ENCODE measurements at places on chromosomes 2 and 18. TPM values are rescaled to one million over a fixed set of nuclear protein-coding genes. Genes with fewer than 3 reads are reported as not detected.

SLC23A3 gene
- 0.81 TPM for total RNA-seq

CHRND gene
- not detected for total RNA-seq

DSG4 gene
- total RNA-seq: not detected

KLF11 gene
- total RNA-seq: 10.1 TPM

RMDN2 gene
- 1.8 TPM for total RNA-seq

MC2R gene
- total RNA-seq: not detected

MLPH gene
- total RNA-seq: 0.81 TPM

FBLN7 gene
- 4.4 TPM for total RNA-seq

PAX3 gene
- total RNA-seq: not detected

SERPINB3 gene
- not detected for total RNA-seq

TTN gene
- total RNA-seq: 0.49 TPM

AMER3 gene
- total RNA-seq: not detected

ORC4 gene
- 9.7 TPM for total RNA-seq

RAX gene
- not detected for total RNA-seq

UGT1A6 gene
- total RNA-seq: not detected

PFN4 gene
- total RNA-seq: 0.32 TPM

RAMP1 gene
- 0.25 TPM for total RNA-seq

HRH4 gene
- total RNA-seq: not detected

RFTN2 gene
- 7.8 TPM for total RNA-seq

SLC9A4 gene
- under 0.01 TPM for total RNA-seq

GREB1L gene
- 1.3 TPM for total RNA-seq

COLEC12 gene
- total RNA-seq: 61.7 TPM

CRACDL gene
- total RNA-seq: 2.9 TPM

KCNG2 gene
- not detected for total RNA-seq

C2orf69 gene
- 6.9 TPM for total RNA-seq

NCK2 gene
- 93.1 TPM for total RNA-seq

GALNT14 gene
- total RNA-seq: 0.13 TPM

UGT1A5 gene
- not detected for total RNA-seq

ALS2 gene
- 19.3 TPM for total RNA-seq

FAM110C gene
- total RNA-seq: 0.13 TPM

DNAJC5G gene
- total RNA-seq: 0.16 TPM

CLASP1 gene
- 28.8 TPM for total RNA-seq
